SK-N-DZ (cell line): ENCODE measurements at places on chromosomes 11 and 22.

DNA sequence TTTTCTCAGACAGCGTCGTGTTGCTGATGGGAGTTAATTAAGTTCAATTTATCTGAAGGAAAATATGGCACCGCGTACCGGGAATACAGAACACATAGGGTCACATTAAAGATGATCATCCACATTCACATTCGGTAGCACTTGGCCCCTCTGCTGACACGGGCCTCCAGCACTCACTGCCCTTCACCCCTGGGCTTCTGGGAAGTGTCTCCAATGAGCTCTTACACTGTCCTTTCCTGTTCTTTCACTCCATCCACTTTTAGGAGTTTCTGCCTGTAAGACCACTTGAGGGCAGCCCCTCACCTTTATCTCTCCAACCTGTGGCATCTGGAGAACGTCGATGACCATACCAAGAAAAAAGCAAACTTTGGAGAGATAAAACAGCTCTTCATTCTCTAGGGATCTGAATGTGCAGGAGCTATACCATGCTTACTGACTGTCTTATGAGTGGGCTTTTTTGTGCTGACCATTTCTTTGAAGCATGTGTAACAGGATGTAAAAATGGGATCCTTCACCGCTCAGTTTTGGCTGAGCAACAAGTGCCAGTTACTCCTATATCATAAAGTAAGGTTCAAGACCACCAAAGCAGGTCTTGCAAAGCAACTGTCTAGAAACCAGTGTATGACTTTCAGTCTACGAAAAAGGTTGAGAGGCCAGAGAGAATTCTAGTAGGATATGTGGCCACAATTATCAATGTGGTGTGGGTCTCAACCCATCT, 1.1 kb upstream of the SERGEF start:
- DNase-seq = peak; percentile 34

DNA sequence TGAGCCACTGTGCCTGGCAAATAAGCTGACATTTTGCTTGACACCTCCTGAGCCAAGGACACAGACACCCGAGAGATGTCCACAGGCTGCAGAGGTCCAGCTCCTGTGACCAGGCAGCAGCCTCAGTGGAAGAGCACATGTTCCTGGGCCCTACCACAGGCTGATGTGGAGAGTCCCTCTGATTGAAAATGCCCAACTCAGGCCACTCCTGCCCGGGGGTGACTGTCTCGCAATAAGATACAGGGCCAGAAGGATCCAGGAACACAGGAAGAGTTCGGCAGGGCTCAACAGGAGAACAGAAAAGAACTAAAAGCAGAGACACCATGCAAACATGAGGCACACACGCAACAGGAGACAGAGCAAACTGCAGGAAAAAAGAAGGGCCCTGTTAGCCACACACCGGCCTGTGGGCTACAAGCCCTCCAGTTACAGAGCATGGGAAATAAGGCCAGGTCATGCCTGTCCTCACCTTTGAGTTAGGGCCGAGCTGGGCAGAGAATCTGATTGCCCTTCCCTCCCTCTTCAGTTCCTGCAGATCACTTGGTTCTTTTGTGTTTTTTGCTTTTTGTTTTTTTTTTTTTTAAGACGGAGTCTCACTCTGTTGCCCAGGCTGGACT, 28.3 kb upstream of the MALAT1 start:
- no peak for DNase-seq

- no peak for DNase-seq
These were observed 668 bp upstream of the LRRC32 start for GRCh38 chr11:76671237-76671592.

- DNase-seq = no peak
These were observed 4.2 kb upstream of the ZDHHC8 start for GRCh38 chr22:20127318-20127868.

GRCh38 chr11:61951484-61952135, 1.5 kb downstream of the BEST1 start:
- no peak for DNase-seq

DNA sequence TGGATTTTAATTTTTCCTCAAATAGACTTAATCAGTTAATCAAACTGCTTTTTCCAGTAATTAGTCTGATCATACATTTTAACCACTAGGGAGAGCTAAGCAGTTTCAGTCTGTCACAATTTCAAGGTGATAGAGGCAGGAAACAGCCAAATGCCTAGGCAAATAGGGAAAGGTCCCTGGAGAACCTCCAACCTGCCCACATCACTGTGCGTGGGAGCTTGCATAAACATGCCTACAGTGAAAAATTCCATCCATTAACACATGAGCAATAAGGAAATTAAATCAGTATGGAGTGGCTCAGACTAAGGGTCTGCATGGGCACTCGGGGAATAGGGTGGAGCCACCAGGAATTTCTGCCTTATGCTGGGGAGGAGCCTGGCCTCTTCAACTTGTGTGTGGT, 74.6 kb downstream of the AASDHPPT start:
- DNase-seq = no peak

GRCh38 chr22:16936625-16937024, 71.4 kb downstream of the GAB4 start:
- DNase-seq = no peak

- no peak for DNase-seq
These were observed 105.2 kb upstream of the VPREB1 start for GRCh38 chr22:22139364-22139763.

DNA sequence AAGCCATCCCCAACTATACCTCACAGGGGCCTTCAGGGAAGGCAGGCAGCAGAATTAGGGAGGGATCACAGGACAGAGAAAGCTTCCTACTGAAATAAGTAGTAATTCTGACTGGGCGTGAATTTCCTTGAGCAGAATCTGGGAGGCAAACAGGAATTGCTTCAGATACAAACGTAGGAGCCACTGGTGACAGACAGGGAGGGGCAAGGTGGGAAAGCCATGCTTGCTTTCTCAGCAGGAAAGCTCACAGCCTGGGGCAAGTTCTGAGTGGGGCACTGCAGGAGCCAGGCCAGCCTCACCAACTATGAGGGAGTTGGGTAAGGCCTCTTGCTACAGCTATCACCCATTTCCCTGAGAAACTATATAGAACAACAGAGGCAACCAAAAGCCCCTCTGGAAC, 43.6 kb downstream of the ARHGAP32 start:
- DNase-seq = no peak
